Stimulated activated CD8-positive, alpha-beta memory T cell treated with anti-CD3 and anti-CD28 coated beads, Interleukin-7, amount 100 ng/mL, for 1 hour (primary cell): ENCODE measurements at places on chromosomes 11 and 22.

DNA sequence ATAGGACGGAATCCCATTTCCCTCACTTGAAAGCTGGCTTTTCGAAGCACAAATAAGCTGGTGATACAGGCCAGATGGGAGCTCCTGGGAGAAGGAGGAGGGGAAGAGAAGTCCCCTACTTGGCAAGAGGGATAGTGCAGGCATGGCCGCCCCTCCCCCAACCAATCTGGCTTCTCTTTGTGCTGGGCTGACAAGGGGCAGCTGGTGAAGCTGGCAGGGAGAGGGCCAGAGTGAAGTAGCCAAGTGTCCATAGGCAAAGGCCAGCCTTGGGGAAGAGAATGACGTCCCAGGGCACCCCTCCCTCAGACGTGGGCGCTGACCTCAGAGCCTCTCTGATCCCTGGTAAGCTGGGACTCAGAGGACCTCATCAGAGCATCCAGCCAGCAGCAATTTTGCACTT, 78.7 kb upstream of the GRAMD1B start:
- no peak for DNase-seq

DNA sequence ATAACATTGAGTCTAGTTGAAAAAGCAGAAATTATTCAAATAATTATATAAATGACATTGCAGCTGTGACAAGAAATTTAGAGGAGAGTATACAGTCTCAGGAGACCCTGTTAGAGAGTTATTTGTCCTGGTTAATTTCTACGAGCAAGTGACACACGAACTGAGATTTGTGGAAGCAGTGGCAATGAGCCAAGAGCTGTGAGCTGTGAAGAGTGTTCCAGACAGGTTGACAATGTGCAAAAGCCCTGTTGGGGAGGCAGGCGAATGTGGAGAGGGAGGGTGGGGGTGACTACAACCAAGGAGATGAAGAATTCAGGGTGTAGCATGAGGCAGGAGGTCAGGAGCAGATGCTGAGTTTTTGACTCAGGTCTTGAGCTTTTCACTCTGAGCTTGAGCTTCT, 620.2 kb upstream of the TENM4 start:
- no peak for DNase-seq

DNA sequence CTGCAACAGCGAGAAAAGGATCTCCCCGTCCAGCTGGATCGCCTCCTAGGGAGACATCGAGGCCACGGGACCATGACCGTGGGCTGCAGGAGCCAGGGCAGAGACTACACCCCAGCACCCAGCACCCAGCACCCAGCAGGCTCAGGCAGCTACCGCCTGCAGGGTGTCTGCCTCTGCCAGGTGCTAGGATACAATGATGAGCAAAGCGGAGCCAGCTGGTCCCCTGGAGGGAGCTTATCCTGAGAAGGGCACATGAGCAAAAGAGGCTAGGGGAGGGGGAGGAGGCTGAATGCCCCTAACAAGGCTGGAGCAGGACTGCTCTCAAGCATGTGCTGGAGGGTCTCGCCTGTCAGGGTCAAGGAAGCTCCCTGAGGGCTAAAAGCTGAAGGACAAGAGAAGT, 4.8 kb upstream of the CASTOR1 start:
- DNase-seq: no peak

GRCh38 chr11:91804042-91804441, 420.6 kb upstream of the FAT3 start:
- DNase-seq: no peak

GRCh38 chr11:36608491-36609199, 10.6 kb upstream of the RAG2 start:
- DNase-seq: no peak

DNA sequence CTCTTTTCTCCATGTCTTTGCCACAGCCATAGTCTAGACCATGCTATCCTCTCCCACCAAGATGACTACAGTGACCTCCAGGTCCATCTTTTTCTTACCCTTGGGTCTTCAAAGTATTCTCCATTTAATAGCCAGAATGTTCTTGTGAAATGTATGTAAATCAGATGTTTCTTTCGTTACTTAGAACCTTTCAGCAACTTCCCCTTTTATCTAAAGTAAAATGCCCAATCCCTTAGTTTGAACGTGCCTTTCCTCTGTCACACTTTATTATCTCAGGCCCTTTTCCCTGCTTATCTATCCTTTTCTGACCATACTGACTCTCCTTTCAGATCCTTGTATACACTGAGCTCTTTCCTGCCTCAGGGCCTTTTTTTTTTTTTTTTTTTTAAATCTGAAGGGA, 17.9 kb downstream of the RBM4B start:
- no peak for DNase-seq

DNA sequence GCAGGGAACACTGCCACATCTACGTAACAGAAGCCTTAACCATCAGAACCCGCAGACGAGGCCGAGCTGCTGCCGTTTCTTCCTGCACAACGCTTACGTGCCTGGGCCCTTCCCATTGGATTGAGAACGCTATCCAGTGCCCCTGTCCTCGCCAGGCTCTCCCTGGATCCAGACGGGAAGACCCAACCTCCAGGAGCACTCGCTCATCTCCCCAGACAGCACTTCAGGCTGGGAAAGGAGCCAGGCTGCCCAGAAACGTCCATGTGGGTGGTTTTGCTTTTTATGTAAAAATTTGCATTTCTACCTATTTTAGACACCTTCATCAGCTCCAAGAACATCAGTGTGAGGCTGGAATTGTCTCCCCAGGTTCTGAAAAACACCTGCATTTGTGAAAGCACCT, 7.3 kb upstream of the CRYBB3 start:
- no peak for DNase-seq

DNA sequence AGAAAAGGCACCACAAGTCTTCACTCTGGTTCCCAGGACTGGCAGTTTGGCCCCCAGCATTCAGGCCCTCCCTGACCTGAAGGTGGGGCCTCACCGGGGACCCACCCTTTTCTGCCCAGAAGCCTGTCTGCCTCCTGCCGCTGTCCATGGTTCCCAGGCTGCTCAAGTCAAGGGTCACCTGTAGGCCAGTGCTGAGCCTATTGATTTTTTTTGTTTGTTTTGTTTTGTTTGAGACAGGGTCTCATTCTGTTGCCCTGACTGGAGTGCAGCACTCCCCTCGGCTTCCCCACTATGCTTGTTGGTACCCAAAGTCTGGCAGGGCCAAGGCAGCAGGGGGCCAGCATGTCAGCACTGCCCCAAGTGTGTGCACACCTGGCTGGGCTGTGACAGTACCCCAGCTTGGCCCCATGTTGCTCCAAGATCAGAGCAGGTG, 11.0 kb upstream of the MED17 start:
- DNase-seq: no peak

DNA sequence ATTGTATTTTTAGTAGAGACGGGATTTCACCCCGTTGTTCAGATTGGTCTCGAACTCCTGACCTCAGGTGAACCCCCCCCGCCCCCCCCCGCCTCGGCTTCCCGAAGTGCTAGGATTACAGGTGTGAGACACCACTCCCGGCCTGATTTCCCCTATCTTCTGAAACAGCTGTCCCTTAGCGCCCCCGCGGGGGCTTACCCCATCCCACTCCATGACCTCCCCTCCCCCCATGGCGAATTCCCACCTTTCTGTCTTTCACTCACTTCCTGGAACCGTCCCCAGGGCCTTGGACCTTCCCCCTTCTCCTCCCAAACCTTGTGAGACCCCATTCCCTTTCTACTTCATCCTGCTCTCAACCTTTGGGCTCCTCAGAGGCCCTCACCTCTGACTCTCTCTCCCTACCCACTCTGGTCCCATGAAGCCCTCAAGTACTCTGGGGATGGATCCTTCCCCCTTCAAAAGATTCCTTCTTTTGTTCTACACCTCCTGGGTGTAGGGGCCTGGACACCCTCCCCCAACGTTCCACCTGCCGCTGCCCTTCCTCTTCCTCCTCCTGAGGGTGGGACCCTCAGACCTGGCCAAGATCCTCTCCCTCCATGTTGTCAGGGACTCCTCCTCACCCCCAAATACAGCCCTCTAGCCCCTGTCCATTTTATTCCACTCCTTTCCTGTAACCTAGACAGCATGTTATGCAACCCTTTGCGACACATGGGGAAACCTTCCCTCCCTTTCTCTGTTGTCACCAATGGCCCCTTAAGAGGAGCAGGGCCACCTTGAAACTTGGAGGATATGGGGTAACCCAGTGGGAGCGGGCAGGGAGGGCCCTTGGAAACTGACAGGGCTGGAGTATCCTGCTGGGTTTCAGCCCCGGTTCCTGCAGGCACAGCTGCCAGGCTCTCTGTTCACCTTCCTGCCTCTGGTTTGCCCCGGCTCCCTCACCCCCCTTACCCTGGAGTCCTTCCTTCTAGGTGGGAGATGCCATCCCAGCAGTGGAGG, 1.1 kb downstream of the PRDX5 start:
- DNase-seq: no peak

- no peak for DNase-seq
Measured at GRCh38 chr11:130208241-130209127, 48.9 kb downstream of the ST14 start.

GRCh38 chr22:22030493-22031182, 48.1 kb upstream of the TOP3B start:
- no peak for DNase-seq

DNA sequence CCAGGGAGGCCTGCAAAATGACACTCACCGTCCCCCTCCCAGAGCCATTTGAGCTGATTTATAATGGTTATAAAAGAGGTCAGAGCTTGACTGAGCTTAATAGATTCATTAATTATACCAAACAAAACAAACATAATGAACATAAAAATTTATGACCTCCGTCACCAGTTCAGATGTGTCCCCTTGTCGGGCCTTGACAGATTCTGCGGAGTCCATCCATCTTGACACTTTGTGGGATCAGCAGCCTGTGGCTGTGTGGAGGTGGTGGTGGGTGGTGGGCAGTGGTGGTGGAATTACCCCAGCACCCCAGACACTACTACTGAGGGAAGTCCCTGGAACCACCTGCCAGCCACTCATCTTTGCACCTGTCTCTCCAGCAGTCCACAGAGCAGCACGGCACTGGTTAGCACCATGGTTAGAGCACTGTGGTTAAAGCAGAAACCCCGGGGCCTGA, 83.5 kb downstream of the DSCAML1 start:
- no peak for DNase-seq

- no peak for DNase-seq
Measured at GRCh38 chr22:43008921-43009320, 6.0 kb downstream of the PACSIN2 start.

DNA sequence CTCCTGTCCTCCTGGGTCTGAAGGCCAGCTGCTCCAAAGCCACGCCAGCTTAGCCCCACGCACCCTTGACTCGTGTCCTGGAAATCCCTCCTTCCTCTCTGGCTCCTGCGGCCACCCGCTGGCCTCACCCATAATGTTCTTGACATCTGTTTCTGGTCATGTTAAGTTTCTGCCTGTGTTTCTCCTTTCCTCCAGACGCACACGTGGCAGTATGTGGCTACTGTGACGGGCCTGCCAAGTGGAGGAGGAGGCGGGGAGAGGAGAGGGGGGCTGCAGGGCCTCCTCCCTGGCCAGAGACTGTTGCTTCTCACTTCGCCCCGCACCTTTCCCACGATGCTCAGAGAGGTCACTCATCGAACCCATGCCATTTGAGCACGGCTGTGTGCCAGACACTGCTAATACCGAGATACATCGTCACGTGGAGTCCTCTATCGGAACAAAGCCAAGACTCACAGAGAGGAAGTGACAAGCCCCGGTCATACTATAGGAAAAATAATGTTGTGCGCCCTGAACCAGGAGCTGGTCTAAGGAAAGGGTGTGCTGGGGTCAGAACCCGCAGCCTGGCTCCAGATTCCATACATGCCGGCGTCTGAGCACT, 11.5 kb downstream of the C1QTNF6 start:
- DNase-seq: no peak
